ENCODE measurements at places on chromosomes 7 and 10. TPM values are rescaled to one million over a fixed set of nuclear protein-coding genes. Genes with fewer than 3 reads are reported as not detected.

The SPDYE16 gene
- total RNA-seq = 0.19 TPM

The HECW1 gene
- total RNA-seq = not detected

The CEP55 gene
- total RNA-seq = 88.0 TPM

The SLC18A2 gene
- total RNA-seq = not detected

The NEUROG3 gene
- total RNA-seq = not detected

The BICC1 gene
- not detected for total RNA-seq

The BTAF1 gene
- total RNA-seq = 49.9 TPM

The CAV1 gene
- 0.07 TPM for total RNA-seq

The AKR1B1 gene
- 97.8 TPM for total RNA-seq

The LIPJ gene
- total RNA-seq = not detected

The CFAP46 gene
- total RNA-seq = not detected

The NCAPG2 gene
- total RNA-seq = 149 TPM

The PNLIPRP3 gene
- total RNA-seq = not detected

The NUDT13 gene
- total RNA-seq = 1.4 TPM

The SPDYE5 gene
- not detected for total RNA-seq

The ALKBH4 gene
- 7.7 TPM for total RNA-seq

The BHLHA15 gene
- not detected for total RNA-seq

The PRKCQ gene
- total RNA-seq = 44.3 TPM

The GNGT1 gene
- not detected for total RNA-seq

The CNPY1 gene
- not detected for total RNA-seq

The HOGA1 gene
- not detected for total RNA-seq

The SAMD9 gene
- total RNA-seq = 6.9 TPM

The ENO4 gene
- total RNA-seq = not detected

The HOXA5 gene
- total RNA-seq = not detected

The CADPS2 gene
- not detected for total RNA-seq

The BAIAP2L1 gene
- 4.5 TPM for total RNA-seq

The FAM237B gene
- not detected for total RNA-seq

The CASTOR2 gene
- total RNA-seq = 3.8 TPM

The NUTM2A gene
- total RNA-seq = 0.17 TPM

The JAZF1 gene
- total RNA-seq = 3.8 TPM

The GRM3 gene
- not detected for total RNA-seq

The APBB1IP gene
- total RNA-seq = 52.1 TPM

The AHR gene
- 40.9 TPM for total RNA-seq

The GTF2IRD1 gene
- total RNA-seq = 4.9 TPM

The ELN gene
- total RNA-seq = not detected

The NAT16 gene
- not detected for total RNA-seq

The OR13A1 gene
- not detected for total RNA-seq

The PCBD1 gene
- 56.7 TPM for total RNA-seq

The REEP3 gene
- 20.7 TPM for total RNA-seq

All from activated CD4-positive, alpha-beta memory T cell treated with anti-CD3 and anti-CD28 coated beads for 36 hours (primary cell).